Activated naive CD4-positive, alpha-beta T cell (primary cell): ENCODE measurements at places on chromosomes 1 and 21.

GRCh38 chr1:35931446-35932157 lies 697 bp downstream of the AGO3 start:
- no peak for DNase-seq

DNA sequence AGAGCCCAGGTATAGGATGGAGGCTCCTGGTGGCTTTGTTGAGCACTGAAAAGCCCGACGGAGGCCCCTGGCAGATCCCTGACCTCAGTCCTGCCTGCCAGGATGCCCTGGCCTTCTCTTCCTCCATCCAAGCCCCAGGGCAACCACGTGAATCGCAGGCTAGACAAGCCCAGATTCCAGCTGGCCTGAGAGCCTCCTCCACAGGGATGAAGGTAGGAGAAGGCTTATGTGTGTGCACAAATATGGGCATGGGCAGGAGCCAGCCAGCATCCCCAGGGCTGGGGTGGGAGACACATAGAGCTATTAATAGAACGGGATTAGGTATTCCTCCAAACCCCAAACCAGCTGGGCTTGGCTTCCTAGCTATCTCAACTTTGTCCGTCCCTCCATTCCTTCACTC lies 4.0 kb upstream of the EXTL1 start:
- no peak for DNase-seq

GRCh38 chr1:237358555-237358954 lies 316.6 kb downstream of the RYR2 start:
- no peak for DNase-seq

- DNase-seq = no peak
Observed at GRCh38 chr21:41338455-41338854, 21.9 kb downstream of the FAM3B start.

DNA sequence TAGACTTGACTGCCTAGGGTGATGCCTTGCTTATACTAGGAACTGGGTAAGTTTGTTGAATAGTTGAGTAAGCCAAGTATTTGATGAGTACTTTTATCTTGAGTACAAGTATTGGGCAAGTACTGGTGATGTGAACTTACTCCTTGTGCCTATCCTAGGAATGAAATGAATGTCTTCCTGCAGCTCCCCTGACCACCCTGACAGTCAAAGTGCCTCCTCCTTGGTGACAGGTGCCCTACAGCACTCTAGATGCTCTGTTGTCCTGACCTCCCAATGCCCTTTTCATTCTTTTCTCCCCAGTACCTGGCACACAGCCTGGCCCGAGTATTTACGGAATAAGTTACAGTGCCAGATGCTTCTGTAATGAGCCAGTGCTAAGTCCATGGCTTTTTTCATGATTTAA lies 25.5 kb downstream of the PCSK9 start:
- DNase-seq = no peak

DNA sequence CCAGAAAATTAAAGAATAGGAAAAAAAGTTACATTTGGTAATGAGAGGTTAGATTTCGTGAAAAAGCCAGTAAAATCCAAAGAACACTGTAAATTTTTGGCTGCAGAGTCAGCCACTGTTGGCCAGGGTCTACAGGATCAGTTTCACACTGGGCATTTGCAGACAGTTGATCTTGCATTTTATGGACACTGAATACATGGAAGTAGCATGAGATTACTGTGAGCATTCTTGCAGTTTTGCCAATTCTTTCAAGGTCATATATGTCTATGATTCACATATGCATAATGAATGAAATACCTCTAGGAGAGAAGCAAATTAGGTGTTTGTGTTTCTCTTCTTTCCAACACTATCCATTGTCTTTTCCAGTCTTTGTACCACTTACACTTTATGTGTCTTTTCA lies 200.8 kb upstream of the DPYD start:
- DNase-seq = no peak

DNA sequence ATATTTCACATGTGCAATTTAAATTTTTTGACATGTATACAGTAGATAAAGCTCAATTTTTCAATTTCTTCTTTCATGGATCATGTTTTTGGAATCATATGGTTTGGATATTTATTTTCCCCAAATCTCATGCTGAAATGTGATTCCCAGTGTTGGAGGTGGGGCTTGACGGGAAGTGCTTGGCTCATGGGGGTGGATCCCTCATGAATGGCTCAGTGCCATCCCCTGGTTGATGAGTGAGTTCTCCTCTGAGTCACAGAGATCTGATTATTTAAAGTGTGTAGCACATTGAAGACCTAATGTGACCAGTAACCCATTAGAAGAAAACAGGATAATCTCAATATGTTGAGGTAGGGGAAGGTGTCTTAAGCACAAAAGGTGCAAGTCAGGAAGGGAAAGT lies 9.1 kb upstream of the IFI16 start:
- no peak for DNase-seq

- no peak for DNase-seq
Observed at GRCh38 chr21:36718951-36719501, 20.1 kb downstream of the SIM2 start.

DNA sequence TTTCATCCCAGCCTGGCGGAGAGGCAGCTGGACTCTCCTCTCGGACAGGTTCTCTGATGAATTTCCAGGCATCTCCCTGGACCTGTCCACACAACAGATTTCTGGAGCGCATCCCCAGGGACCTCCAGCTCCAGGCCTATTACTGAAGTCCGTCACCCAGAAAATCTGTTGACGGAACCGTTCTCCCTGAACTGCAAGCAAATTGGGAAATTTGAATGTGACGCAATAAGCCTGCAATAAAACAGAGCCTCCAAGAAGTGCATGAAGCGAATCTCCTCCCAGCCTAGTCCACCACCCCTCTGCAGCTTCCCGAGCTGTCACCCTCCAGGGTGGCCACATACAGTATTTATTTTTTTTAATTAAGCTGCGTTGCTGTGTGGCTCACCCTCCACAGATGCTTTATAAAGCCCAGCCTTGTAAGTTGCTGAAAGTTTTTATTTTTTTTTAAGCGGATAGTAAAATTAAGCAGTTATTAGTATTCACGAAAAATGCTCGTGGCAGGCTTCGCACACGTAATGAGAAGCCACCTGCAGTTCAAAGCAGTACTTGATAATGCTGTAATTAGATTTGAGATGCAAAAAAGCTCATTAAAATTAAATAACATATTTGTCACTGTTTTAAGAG lies 173.3 kb downstream of the CAMTA1 start:
- no peak for DNase-seq

GRCh38 chr1:180213401-180214170 lies 16.5 kb upstream of the LHX4 start:
- DNase-seq = no peak

DNA sequence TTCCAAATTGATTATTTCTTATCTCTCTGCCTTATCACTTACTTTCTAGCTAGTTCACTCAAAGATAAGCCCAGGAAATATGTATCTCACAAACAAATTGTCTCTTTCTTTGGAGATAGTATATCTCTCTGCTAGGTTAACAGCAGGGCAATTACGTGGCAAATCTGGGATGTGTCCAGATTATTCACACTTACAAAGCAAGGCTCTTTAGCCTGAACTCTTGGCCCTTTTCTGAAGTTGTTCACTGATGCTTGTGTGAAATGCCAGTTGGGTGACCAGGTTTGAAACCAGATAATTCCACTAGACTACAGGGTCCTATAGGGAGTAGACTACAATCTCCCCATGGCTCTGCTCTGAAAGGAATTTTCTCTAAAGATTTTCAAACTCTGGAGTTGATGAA lies 30.8 kb upstream of the FAM78B start:
- DNase-seq = no peak

DNA sequence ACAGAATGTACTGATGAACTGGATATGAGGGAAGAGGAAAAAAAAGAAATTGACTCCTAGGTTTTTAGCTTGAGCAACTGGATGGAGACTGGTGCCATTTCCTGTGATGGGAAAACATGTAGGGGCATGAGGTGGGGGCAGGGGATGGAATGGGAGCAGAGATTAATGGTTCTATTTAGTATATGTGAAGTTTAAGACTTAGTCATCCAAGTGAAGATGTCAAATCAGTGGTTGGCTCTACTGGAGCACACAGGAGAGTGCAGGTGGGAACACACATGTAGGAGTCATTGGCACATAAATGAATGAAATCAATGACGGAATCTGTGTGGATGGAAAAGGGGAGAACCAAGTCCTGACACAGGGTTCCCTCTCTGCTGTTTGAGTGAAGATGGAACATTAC lies 224.4 kb upstream of the COA6 start:
- DNase-seq = no peak

DNA sequence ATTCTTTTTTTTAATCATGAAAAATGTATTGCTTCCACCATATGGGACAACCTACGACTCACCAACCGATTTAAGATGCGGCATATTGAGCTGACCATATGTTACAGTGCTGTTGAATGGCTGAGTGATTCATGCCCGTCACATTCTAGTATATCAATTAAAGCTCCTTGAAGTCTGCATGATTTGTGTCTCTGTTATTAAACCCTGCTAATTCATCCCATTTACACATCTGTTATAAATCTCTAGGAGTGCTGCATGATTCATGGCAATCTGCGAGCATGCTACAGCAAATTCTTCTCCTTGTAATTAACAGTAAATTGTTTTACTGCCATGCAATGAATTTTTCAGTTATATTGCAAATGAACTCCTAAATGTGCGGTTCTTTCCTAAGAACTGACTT lies 239.8 kb downstream of the USH2A start:
- DNase-seq = no peak

GRCh38 chr1:205709059-205709398 lies 28.7 kb upstream of the SLC45A3 start:
- no peak for DNase-seq

GRCh38 chr1:203473281-203473680 lies 2.3 kb upstream of the PRELP start:
- DNase-seq = no peak

- DNase-seq = no peak
Observed at GRCh38 chr1:175814885-175815284, 71.5 kb upstream of the TNR start.

GRCh38 chr1:84574936-84575335 lies 696 bp upstream of the CTBS start:
- DNase-seq = no peak

- DNase-seq = no peak
Observed at GRCh38 chr1:246417813-246418564, 89.1 kb downstream of the SMYD3 start.

GRCh38 chr1:160001440-160001839 lies 30.4 kb downstream of the PIGM start:
- no peak for DNase-seq

GRCh38 chr1:216913976-216914375 lies 190.7 kb upstream of the ESRRG start:
- DNase-seq = no peak

GRCh38 chr1:57341721-57342120 lies 82.1 kb downstream of the DAB1 start:
- no peak for DNase-seq

GRCh38 chr1:193077991-193078390 lies 18.6 kb downstream of the RO60 start:
- no peak for DNase-seq

DNA sequence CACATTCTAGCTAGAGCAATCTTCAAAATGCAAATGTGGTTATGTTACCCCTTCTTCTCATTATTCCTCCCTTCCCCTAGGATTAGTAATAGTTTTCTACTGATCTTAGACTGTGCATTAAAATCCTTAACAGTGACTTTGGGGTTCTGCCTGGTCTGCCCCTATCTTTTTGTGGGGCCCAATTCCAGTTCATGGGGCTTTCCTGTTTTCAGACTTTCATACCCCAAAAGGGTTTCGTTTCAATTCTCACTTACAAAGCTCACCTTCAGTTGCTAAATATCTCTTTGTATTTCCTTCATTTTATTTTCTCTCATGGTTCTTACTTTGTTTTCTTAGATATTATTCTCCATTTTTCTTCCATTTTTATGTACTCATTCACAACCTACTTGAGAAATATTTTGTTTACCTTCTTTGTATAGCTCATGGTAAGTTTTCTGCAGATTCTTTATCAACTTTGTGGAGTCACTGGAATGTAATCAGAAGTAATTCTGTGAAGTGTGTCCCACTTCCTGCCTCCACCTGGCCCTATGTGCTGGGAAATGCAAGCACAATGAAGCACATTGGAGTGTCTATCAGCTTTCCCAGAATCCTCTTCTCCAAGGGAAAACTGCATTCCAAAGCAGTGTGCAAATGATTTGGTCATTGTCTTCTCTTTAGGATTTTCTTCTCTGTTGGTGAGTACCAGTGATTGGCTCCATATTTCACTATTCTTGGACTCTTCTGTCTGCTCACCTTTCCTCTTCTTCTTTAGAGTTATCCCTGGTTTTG lies 350.2 kb downstream of the ZNF326 start:
- DNase-seq = no peak

DNA sequence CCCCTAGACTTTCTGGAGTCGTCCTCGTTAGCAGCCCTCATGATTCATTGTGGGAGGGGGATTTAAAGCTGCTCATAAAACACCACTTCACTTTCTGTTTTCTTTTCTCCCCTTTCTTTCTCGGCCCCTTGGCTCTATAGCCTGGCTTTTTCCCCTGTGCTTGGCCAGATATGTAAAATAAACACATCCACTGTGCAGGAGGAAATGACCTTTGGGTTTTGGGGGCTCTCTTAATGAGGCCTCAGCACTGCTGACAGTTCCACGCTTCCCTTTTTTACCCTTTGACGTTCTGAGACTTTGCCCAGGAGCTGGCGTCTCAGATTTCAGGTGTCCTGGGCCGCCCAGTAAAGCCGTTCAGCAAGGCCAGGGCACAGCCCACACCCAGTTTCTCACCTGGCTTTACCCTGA lies 65.7 kb downstream of the RUNX3 start:
- DNase-seq = no peak

- DNase-seq = no peak
Observed at GRCh38 chr1:177779166-177779965, 190.5 kb downstream of the SEC16B start.

DNA sequence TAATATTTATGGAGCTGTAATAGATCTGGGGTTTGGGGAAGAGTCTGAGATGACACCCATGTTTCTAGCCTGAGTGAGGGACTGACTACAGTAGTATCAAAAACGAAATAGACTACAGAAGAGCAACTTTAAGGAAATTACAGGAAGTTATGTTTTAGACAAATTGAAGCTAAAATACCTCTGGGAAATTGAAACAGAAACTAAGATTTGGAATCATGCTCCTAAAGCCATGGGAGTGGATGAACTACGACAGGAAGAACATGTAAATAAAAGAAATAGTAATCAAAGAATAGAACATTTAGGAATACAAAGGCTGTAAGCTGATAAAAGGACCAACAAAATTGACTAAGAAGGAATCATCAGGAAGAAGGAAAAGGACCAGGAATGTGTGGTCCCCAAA lies 68.9 kb downstream of the KIAA0319L start:
- no peak for DNase-seq

DNA sequence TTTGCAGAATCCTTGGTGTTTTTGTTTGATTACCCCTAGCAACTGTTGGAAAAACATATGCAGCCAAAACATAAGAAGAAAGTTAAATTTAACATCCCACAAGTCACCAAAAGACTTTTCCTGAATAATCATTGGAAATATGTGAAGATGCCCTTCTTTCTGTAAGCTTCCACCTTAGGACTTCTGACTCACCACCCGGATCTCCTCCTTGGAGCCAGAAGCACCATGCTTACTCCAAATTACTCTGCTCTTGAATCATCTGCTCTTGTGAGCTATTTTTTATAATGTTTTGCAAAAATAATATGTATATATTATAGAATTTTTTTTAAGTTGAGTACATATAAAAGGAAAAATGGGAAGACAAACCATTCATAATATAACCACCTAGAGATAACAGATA lies 391.7 kb downstream of the KCTD3 start:
- no peak for DNase-seq

GRCh38 chr1:200075522-200075921 lies 48.0 kb downstream of the NR5A2 start:
- no peak for DNase-seq

- DNase-seq = no peak
Observed at GRCh38 chr1:67726224-67726623, 41.2 kb downstream of the GADD45A start.
